ENCODE measurements at places on chromosomes 6 and 20.

- no peak for DNase-seq
Measured at GRCh38 chr6:137873273-137873762, 6.3 kb downstream of the TNFAIP3 start.

GRCh38 chr20:33104336-33104735 is 24.9 kb downstream of the BPIFB4 start:
- DNase-seq = no peak

GRCh38 chr6:90121982-90122381 is 174.7 kb downstream of the BACH2 start:
- no peak for DNase-seq

DNA sequence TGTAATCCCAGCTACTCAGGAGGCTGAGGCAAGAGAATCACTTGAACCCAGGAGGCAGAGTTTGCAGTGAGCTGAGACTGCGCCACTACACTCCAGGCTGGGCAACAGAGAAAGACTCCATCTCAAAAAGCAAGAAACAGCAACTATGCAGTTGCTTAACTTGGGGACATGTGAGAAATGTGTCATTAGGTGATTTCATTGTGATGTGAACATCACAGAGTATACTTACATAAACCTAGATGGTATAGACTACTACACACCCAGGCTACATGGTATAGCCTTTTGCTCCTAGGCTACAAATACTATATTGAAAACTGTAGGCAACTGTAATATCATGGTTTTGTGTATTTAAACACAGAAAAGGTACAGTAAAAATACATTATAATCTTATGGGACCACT is 3.3 kb upstream of the COQ3 start:
- DNase-seq = no peak

- DNase-seq = no peak
Measured at GRCh38 chr20:24316731-24317130, 152.7 kb upstream of the SYNDIG1 start.

DNA sequence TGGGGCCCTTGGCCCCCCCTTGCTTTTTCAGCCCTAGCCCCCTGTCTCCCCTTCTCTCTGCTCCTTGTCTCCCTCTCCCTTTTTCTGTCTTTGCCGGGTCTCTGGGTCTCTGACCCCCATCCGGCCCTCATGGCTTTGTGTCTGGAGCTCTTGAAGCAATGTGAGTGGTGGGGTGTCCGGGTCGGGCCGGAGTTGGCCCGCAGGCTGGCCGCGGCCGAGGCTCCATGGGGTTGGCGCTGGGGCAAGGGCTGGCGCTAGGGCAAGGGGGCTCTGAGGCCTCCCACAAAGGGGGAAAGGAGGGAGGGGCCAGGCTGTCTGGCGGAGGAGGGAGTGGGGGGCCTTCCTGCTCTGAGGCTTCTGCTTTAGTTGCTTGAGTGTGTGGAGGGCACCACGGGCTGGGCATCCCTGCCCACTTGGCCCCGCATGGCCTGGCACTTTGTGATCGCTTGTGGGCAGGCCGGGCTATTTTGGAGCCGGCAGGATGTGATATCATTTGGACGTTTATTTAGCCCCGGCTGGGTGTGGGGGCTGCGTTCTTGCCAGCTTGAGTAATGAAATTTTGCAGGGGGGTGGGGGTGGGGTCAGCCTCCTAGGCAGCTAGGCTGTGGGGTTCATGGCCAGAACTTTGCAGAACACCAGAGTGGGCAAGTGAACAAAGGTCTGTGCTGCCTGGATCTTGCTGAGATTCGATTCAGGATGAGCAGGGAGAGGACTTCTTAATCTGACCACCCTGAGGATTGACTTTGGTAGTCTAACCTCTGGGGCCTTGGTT is 78.7 kb upstream of the MYL9 start:
- DNase-seq = no peak

GRCh38 chr20:834151-834746 is 734 bp downstream of the FAM110A start:
- no peak for DNase-seq

- DNase-seq = peak; percentile 13
Measured at GRCh38 chr6:105304825-105305224, 98.1 kb downstream of the PREP start.

- DNase-seq = no peak
Measured at GRCh38 chr6:21099338-21100314, 493.9 kb upstream of the SOX4 start.

- DNase-seq = peak; percentile 7
Measured at GRCh38 chr6:38143191-38144150, 323.9 kb downstream of the ZFAND3 start.

- peak; percentile 17 for DNase-seq
Measured at GRCh38 chr6:144331491-144331969, 46.4 kb downstream of the UTRN start.

- DNase-seq = no peak
Measured at GRCh38 chr6:157607317-157608109, 215.5 kb upstream of the SNX9 start.

DNA sequence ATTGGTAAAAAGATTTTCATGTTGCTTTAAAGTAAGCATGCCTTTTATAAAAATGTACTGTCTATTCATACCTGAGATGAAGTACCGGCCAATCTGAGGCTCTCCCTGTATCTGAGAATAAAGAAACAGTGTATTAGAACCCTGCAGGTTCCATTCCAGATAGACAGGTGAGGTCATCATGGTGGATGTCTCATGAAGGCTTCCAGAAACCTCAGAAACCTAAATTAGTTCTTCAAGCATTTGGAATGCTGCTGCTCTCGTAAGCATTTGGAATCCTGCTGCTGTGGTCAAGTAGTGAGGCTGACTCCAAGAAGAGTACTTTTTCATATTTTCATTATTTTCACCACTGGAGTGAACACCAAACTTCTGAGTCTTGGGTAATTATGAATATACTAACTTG is 642.3 kb downstream of the MAFB start:
- no peak for DNase-seq

- DNase-seq = no peak
Measured at GRCh38 chr20:19807191-19807945, 49.3 kb downstream of the RIN2 start.

DNA sequence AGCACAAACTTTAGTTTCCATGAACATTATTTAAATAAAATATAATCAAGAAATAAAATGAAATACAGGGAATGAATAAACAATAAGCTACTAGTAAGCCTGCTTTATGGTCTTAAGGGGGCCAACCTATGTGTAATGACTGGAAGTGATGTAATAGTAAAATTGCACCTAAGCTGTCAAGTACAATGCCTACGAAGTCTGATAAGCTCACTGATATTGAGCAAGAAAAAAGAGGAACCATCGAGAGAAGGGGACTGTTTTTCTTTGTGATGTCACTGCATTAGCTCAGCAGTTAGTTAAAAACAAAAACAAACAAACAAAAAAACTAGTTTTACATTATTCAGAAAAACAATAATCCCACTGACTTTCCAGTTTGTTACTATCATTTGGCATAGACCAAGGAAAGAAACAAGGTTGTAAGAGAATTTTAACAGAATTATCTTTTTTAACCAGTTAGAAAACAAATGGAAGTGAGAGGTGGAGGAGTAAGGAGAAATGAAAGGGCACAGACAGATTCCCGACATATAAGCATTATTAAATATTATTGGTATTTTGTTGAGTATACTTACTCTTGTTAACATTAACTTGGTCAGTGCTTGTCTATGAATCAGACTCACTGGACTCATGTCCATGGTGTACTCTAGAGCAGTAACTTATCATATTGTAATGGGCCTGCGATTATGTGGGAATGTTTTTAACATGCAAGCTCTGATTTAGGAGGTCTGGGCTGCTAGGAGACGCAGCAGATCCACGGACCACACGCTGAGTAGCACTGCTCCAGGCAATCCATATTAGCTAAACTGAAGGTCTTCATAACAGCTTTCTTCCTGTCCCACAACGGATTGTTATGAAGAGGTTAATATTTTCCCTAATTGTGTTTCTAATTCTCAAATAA is 99.6 kb upstream of the HMGCLL1 start:
- no peak for DNase-seq

DNA sequence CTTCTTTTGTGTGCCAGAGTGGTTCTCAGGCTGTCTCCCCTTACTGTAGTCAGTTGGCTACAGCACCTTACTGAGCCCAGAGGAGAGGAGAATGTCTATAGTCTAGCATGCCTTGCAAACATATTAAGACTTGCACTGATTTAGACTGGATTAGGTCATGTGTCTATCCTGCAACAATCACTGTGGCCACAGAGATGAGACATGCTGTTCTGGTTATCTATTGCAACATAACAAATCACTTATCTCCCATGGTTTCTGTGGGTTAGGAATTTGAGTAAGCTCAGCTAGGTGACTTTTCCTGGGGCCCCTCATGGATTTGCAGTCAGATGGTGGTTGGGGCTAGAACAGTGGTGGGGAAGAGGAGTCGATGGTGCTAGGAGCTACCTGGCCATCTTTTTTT is 261.3 kb downstream of the SOD2 start:
- no peak for DNase-seq

DNA sequence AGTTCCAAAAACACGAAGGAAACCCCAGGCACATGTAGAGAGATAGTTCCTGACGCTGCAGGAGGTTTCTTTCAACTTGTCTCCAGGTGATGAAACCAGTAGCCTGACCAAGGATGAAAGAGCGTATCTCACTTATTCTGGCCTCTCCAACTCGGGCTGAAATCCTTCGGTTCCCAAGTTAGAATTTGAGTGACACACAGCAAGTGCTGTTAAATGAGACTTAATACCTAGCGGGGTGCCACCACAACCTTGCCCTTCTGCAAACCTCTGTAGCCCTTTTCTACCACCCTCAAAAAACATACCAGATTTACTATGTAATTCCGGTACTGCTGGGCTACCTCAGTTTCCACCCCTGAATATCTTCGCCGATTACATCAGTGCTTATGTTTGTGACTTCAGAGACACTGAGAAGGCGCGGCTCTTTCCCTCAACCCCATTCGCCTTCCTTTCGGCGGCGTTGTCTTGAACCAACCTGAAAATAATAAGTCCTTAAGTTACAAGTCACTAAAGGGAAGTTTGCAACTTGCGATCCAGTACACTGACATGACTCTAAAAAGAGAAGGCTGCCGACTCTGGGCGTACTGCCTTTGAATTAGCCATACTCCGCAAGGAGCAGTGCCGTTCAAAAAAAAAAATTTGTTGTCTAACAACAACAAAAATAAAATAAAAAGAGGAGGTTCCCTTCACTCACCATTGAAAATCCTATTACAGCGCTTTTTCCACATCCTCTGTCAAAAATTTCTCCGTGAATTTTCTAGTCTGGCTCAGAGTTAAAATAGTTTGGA is 194.9 kb upstream of the ZNF184 start:
- DNase-seq = no peak

DNA sequence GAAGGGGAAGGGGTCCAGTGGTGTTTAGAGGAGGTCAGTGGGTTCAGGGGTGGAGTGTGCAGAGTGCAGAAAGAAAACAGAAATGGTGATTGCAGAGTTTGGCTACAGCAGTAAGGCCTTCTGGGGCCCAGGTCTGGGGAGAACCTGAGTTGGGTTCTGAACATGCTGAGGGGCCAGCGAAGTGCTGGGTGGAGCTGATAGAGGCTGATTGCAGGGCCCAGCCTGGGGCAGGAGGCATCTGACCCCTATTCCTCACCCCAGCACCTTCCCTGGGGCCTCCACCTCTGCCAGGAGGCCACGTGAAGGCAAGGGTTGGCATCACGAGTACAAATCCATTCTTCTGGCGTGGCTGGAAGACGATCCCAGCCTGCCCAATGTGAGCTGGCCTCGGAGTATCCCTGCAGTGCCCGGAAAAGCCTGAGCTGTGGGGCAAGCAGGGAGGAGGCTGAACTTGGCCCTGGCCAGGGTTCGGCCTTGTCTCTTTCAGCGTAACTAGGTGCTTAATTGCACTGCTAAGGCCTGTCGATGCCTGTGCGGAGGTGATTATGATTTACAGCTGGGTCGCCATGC is 35.3 kb downstream of the VSTM2L start:
- no peak for DNase-seq

GRCh38 chr6:28789553-28790083 is 134.2 kb downstream of the TRIM27 start:
- peak; percentile 12 for DNase-seq

DNA sequence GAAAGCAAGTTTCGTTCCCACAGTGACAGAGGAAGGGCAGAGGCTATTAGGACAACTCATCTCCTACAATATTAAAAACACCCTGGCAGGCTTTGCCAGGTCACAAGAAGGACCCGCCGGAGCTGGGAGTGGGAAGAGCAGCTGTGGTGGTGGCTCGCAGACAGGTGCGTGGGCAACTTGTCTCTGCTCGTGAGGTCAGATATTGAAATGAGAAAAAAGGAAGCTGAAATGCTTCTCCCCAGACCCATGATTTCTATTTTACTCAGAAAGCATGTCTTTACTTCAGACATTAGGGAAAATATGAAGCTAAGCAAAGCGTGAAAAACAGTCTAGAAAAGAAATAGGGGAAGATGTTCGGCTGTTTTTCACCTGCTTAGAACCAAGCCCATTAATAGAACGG is 166.3 kb upstream of the EEF1E1 start:
- no peak for DNase-seq

- DNase-seq = no peak
Measured at GRCh38 chr20:4252005-4252404, 236.6 kb upstream of the RNF24 start.

Data from NCI-H774 (cell line).